ENCODE measurements at places on chromosomes 7 and 10.

GRCh38 chr7:148944935-148945934, 61.1 kb upstream of the EZH2 start:
- DNase-seq: peak; percentile 45

DNA sequence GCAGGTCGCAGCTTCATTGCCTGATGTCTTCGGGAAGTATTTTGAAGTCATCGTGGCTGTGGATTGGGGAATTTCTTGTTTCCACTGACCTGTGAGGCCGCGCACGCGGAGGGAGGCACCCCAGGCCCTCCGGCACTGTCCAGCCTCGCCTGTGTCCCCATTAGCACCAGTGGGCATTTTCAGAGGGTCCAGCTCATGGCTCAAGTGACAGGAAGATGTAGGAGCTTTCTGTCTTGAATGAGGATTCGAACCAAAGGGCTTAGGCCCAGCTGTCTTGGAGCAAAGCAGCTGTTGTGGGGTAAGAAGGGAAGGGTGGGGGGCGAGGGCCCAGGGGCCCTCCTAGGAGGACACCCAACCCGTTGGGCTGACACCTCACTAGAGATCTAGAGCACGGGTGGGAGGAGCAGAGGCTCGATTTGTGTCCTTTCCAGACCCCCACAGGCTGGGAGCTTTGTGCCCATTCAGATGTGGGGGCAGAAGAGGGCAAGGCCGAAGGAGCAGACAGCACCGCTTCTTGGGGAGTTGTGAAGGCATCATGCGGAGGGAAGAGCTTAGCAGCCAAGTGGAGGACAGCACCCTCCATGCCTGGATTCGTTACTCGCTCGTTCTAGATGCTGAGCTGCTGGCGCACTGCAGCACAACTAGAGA, 914 bp downstream of the ZNF37A start:
- no peak for DNase-seq

DNA sequence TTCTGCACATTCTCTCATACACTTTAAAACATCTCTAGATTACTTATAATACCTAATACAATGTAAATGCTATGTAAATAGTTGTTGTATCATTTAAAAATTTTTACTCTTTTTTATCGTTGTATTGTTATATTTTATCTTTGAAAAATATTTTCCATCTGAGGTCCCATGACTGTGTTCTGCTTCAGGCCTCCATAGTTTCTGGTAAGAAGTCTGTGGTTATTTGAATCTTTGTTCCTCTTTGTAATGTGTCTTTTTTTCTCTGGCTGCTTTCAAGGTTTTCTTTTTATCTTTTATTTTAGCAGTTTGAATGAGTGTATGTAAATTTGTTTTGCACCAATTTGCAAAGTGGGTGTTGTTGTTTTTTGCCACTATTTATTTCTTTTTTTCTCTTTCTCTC, 263.1 kb downstream of the RPS24 start:
- no peak for DNase-seq

- peak; percentile 72 for DNase-seq
Observed at GRCh38 chr7:116512520-116513188, 12.2 kb upstream of the CAV1 start.

Measured in choroid plexus epithelial cell (primary cell).